ENCODE measurements at places on chromosomes 3 and 15. TPM values are rescaled to one million over a fixed set of nuclear protein-coding genes. Genes with fewer than 3 reads are reported as not detected.

The CNTN6 gene
- total RNA-seq, result not detected

The HRH1 gene
- 6.6 TPM for total RNA-seq

The PKM gene
- total RNA-seq, result 3,241 TPM

The GAP43 gene
- total RNA-seq, result not detected

The CRYBG3 gene
- 5.4 TPM for total RNA-seq

The SCAMP5 gene
- 11.7 TPM for total RNA-seq

The STOML1 gene
- 12.4 TPM for total RNA-seq

The PLA2G4D gene
- not detected for total RNA-seq

The SH2D7 gene
- total RNA-seq, result not detected

The CCDC191 gene
- 1.9 TPM for total RNA-seq

The DNASE1L3 gene
- not detected for total RNA-seq

Measured in A549 treated with Mapracorat at 1 μM for 4 hours (cell line).